ENCODE measurements at places on chromosomes 11 and 22.

DNA sequence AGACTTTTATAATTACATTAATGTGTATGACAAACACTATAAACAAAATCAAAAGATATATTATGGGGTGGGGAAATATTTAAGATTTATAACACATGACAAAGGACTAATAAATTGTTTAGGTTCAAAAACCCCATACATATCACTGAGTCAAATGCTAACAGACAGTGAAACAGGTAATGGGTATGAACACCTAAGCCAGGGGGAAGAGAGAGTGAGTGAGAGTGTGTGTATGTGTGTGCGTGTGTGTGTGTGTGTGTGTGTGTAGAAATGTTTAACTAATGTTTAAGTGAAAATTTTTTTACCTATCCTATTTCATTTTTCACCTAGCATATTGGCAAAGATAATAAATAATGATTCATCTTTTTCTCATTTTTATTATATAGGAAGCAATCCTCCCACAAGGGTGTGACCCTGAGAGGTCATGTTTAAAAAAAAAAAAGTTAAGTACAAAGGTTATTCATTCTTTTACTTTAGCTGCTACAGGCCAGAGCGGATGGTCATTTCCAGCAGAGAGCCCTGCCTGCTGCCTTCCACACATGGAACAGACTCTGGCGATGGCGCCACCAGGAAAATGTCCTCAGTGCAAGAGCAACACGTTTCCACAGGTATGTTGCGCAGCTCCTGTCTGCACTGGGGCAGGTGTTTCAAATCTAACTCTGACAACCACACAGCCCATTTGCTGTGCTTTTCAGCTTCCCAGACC, 72.9 kb downstream of the PISD start:
- no peak overlapping the region for H3K27ac ChIP-seq
- H3K4me3 ChIP-seq, result no peak overlapping the region
- H3K36me3 ChIP-seq, result peaks cover 47% of the 10 kb centered on the region
- H3K4me1 ChIP-seq, result peaks cover 8% of the 10 kb centered on the region

- no peak overlapping the region for H3K27ac ChIP-seq
- no peaks in the 10 kb centered on the region for H3K27me3 ChIP-seq
- H3K4me1 ChIP-seq, result peaks cover 30% of the 10 kb centered on the region
- H3K4me3 ChIP-seq, result no peak overlapping the region
- H3K36me3 ChIP-seq, result no peaks in the 10 kb centered on the region
Measured at GRCh38 chr11:10438458-10438857, 16.6 kb upstream of the AMPD3 start.

- H3K36me3 ChIP-seq, result no peaks in the 10 kb centered on the region
- no peak overlapping the region for H3K4me3 ChIP-seq
- no peaks in the 10 kb centered on the region for H3K27me3 ChIP-seq
- H3K4me1 ChIP-seq, result peaks cover 10% of the 10 kb centered on the region
Measured at GRCh38 chr11:78037056-78037455, 14.0 kb upstream of the KCTD14 start.

- H3K27ac ChIP-seq, result peak overlapping the region; percentile 100
- peaks cover 8% of the 10 kb centered on the region for H3K36me3 ChIP-seq
- H3K4me3 ChIP-seq, result no peak overlapping the region
- H3K27me3 ChIP-seq, result no peaks in the 10 kb centered on the region
Measured at GRCh38 chr11:47391077-47391583, 12.8 kb upstream of the SPI1 start.

DNA sequence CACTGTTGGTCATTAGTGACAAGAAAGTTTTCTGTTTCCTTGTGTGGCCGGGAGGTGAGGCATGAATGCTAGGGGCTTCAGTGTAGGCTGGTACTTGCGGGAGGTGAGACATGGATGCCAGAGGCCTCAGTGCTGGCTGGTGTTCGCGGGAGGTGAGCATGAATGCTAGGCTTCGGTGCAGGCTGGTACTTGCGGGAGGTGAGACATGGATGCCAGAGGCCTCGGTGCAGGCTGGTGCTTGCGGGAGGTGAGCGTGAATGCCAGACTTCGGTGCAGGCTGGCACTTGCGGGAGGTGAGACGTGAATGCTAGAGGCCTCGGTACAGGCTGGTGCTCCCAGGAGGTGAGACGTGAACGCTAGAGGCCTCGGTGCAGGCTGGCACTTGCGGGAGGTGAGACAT, 48.4 kb downstream of the ANO1 start:
- H3K4me3 ChIP-seq, result no peak overlapping the region
- DNase-seq, result no peak
- H3K27me3 ChIP-seq, result no peaks in the 10 kb centered on the region
- H3K27ac ChIP-seq, result no peak overlapping the region

- no peaks in the 10 kb centered on the region for H3K27me3 ChIP-seq
- no peaks in the 10 kb centered on the region for H3K36me3 ChIP-seq
- no peak for DNase-seq
- H3K27ac ChIP-seq, result no peak overlapping the region
Measured at GRCh38 chr11:109791337-109791736, 301.9 kb upstream of the ZC3H12C start.

GRCh38 chr11:23453522-23453921, 593.2 kb upstream of the CCDC179 start:
- H3K27me3 ChIP-seq, result no peaks in the 10 kb centered on the region
- no peak overlapping the region for H3K27ac ChIP-seq
- no peaks in the 10 kb centered on the region for H3K4me1 ChIP-seq

DNA sequence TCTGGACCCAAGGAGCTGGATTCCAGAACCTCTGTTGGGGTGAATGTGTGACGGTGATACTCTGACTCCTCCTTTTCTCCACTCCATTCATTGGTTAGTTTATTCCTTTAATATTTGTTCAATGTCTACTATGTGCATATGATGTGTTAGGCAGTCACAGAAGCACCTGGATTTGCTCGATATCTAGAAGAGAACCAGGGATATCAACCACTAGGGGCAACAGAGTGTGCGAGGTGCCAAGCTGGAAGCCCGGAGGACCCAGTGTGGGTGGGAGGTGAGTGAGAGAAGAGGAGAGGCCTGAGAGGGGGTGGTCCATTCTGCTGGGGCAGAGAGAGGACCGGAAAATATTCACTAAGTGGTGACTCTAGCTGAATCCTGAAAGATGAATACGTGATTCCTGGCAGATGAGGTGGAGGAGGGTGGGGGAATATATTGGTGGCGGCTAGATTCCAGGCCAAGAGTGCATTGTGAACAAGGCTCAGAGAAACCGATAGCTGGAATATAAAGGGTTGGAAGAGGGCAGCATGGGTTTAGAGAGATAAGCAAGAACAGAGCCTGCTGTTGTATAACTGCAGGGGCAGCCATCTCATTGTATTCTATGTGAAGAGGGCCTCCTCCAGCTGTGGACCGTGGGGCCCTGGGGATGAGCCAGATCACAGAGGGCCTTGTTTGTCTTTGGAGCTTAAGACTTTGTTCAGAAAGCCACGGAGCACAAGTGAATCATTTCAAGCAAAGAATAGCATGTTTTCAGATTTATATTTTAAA, 6.9 kb upstream of the TIMP3 start:
- no peak for DNase-seq
- H3K4me3 ChIP-seq, result no peak overlapping the region

- peaks cover 48% of the 10 kb centered on the region for H3K4me1 ChIP-seq
- peak overlapping the region; percentile 89 for H3K4me3 ChIP-seq
- peaks cover 16% of the 10 kb centered on the region for H3K27me3 ChIP-seq
Measured at GRCh38 chr11:10302744-10303557, 1.9 kb upstream of the ADM start.

DNA sequence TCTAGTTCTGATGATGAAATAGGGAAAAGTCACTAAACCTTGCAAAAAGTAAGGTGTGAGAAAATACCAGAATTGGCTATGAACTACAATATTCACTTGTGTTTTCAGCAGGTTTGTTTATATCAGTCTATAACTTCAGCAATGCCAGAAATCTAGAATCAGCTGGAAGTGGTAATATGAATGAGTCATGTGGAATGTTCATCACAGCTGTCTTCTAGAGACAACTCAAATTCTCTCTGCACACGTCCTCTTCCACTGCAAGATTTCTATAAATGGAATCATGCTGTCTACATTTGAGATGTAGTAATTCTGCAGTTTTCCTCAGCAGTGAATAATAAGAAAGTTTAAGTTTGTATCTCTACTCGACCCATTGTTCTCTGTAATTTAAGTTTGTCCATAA, 89.9 kb downstream of the OR4A15 start:
- no peaks in the 10 kb centered on the region for H3K27me3 ChIP-seq
- H3K36me3 ChIP-seq, result no peaks in the 10 kb centered on the region
- H3K4me1 ChIP-seq, result no peaks in the 10 kb centered on the region
- DNase-seq, result no peak

DNA sequence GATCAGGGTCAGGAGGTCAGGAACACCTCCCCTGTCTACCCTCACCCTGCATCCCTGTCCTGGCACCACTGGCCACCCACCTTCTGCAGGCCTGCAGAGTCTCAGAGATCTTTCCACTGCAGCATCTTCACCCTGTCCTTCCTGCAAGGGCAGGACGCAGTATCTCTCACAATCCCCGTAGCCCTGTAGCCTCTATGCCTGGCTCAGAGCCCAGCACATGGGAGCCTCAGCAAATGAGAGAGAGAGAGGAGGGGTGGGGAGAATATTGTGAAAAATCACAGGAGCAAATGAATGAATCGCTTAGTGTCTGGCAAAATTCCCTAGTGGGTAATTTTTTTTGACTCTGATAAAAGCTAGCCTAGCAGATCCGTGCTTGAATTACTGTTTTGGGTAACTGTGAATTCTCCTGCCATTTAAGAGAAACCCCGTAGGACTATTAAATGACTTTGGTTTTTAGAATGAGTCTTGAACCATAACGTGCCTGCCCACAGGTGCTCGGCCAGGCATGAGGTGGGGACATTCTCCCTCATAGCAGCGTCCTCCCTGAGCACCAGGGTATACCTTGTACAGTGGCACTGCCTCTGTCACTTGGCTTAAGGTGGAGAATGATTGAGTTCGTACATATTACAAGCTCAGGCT, 91.5 kb downstream of the MORC2 start:
- no peaks in the 10 kb centered on the region for H3K27me3 ChIP-seq
- no peak overlapping the region for H3K4me3 ChIP-seq
- DNase-seq, result no peak
- H3K4me1 ChIP-seq, result no peaks in the 10 kb centered on the region
- H3K27ac ChIP-seq, result no peak overlapping the region

DNA sequence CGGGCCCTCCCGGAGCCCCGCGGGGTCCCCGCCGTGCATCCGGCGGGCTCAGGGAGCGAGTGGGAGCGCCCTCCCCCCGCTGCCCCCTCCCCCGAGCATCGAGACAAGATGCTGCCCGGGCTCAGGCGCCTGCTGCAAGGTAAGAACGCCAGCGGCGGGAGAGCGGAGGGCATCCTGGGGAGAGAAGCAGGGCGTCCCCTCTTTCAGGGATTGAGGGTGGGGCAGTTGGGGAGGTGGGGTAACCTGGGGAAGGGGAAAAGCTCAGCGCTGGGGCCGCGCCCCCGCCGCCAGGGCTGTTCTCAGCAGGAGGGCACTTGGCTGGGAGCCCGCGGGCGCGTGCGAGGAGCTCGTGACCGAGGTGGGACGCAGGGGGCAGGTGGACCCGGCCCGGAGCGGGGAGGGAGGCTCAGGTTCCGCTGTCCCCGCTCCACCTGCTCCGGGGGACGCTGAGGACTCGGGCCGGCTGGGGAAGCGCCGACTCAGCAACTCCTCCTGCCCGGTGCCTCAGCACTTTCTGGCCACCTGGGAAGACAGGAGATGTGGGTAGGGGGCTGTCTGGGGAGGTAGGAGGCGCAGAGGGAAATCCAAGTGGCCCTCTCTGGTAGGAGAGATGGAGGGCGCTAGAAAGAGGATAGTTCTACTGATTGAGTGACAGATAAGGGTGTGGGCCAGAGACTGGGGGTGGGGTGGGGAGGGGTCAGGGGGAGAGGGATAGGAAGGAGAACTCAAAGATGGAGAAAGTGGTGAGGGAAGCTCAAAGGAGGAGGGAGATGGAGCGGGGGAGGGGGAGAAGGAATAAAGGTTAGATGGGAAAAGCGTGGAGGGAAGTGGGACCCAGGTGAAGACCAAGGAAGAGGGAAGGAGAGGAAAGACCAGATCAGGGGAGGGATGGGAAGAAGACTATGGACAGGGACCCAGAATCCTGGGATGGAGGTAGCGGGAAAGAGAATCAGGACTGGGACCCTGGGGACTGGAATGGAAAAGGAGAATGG, 726 bp downstream of the RTN4RL2 start:
- H3K27ac ChIP-seq, result no peak overlapping the region
- no peaks in the 10 kb centered on the region for H3K36me3 ChIP-seq
- DNase-seq, result no peak
- H3K27me3 ChIP-seq, result peaks cover 52% of the 10 kb centered on the region
- H3K4me1 ChIP-seq, result peaks cover 44% of the 10 kb centered on the region
- H3K4me3 ChIP-seq, result peak overlapping the region; percentile 27

DNA sequence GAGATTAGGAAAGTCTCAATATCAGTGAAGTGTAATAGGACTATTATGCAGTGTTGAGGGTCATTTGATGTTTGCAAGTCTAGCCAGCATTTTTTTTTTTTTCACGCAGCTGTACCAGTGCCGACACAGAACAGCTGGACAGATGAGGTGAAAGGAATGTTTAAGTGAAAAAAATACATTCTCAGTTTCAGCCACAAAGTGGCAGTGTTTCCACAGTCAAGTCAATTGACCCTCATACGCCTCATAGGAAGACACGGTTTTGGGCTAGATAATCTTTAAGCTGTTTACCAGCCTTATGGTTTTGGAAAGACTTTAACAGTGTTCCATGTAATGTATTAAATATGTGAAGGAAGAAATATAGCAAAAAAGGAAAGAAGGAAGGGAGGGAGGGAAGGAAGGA, 349.9 kb upstream of the ANO3 start:
- H3K4me3 ChIP-seq, result no peak overlapping the region
- H3K36me3 ChIP-seq, result no peaks in the 10 kb centered on the region
- H3K4me1 ChIP-seq, result no peaks in the 10 kb centered on the region

GRCh38 chr11:67422891-67423290, 5.4 kb upstream of the RPS6KB2 start:
- no peak for DNase-seq
- peaks cover 23% of the 10 kb centered on the region for H3K27me3 ChIP-seq
- H3K4me3 ChIP-seq, result no peak overlapping the region
- H3K36me3 ChIP-seq, result no peaks in the 10 kb centered on the region
- no peak overlapping the region for H3K27ac ChIP-seq

GRCh38 chr11:57905439-57905838, 118.2 kb upstream of the OR9Q1 start:
- H3K27me3 ChIP-seq, result no peaks in the 10 kb centered on the region
- no peak for DNase-seq
- H3K27ac ChIP-seq, result no peak overlapping the region

DNA sequence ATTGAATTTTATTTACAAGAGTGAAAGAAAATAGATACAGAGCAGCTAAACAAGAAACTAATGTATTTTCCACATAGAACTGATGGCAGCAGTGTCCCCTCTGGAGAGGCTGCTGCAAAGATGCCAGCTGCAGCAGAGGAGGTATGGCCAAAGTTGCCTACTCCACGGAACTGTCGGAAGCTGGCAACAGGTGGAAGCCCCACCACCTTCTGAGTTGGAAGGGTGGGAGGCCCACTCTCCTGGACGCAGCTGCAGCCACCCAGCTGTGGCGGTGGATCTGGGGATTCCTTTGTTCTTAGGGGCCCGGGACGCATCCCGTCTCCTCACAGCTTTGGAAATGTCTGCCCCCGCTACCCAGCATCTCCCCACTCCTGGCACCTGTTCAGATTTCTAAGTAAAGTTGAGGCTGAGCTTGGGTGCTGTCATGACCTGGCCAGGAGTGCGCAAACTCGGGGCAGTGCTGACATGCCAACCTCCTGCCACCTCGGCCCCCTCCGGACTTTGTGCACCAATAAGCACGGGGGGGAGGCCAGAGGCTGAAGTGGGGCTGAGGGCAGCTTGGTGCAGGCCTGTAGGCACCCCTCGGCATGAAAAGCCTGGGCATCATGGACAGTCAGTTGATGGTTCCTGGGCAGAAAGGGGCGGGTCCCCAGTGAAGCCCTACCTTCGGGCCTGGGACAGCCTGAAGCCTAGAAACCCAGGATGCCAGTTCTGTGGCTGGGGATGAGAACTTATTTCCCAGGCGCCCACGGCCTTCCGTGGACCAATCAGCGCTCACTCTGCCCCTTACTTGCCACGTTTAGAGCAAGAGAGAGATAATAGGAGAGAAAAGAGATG, 1071.4 kb downstream of the JRKL start:
- no peak for DNase-seq
- no peaks in the 10 kb centered on the region for H3K27me3 ChIP-seq
- no peaks in the 10 kb centered on the region for H3K36me3 ChIP-seq
- H3K4me3 ChIP-seq, result no peak overlapping the region

Data from CD14-positive monocyte (primary cell).